G401 (cell line): ENCODE measurements at places on chromosomes 13 and 19.

GRCh38 chr13:22461854-22462490, 718.8 kb upstream of the SGCG start:
- DNase-seq: no peak

GRCh38 chr13:67299751-67300150, 69.6 kb upstream of the PCDH9 start:
- DNase-seq: no peak

DNA sequence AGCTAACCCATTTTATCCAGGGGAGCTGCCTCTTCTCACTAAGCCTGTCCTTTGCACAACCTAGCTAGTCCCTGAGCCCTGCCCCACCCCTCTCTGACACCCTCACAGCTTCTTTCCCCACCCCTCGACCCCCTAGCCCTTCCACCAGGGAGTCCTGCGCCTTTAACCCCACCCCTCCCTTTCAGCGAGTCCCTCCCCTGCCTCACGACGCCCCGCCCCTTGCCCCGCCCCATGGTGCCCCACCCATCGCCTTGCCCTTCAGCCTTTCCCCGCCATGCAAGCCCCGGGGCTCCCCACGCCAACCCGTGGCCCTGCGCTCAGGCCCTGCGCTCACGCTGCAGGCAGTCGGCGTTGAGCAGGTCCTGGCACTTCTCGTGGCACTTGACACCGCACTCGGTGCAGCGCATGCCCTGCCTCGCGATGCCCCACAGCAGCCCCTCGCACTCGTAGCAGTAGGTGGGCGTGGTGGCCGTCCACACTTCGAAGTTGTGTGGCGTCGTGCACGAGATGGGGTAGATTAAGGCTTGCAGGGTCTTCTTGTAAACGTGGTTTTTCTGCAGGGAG, 40.0 kb downstream of the UNC13A start:
- DNase-seq: no peak

DNA sequence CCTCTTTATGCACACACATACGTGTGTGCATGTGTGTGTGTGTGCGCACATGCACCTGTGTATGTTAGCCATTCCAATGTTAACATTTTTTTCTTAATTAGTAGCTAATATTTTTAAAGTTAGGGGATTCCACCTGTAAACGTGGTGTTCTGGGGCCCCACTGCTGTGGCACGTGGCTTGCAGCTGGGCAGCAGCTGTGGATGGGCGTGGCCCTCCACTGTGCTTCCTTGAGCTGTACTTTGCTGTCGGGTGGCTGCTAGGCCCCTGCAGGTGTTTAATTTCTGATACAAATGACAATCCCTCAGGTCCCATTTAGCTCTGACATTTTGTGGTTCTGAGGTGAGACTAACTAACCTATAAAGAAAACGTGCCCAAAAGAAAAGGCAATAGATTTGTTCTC, 58.9 kb upstream of the GJB6 start:
- no peak for DNase-seq

- no peak for DNase-seq
These were observed 172.2 kb downstream of the OLFM4 start for GRCh38 chr13:53200498-53201453.

DNA sequence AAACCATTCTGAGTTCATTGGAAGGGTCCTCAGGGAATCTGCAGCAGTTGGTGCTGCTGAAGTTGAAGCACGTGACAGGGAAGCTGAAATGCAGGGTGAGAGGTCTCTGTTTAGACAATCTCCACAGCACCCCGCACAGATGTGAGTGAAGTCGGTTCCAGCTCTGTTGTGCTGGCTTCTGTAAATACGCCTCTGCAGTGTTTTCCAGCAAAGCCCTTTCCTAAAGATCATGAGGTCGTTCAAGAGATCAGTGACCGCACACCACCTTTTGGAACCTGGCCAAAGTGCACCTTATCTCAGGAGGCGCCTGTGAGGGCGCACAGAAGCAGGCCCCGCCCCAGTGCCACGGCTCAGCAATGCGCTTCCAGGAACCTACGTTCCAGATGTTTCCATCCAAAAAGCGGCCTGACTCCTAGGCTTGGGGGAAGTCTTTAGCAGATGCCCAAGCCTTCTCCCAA, 10.8 kb downstream of the CUL4A start:
- no peak for DNase-seq

DNA sequence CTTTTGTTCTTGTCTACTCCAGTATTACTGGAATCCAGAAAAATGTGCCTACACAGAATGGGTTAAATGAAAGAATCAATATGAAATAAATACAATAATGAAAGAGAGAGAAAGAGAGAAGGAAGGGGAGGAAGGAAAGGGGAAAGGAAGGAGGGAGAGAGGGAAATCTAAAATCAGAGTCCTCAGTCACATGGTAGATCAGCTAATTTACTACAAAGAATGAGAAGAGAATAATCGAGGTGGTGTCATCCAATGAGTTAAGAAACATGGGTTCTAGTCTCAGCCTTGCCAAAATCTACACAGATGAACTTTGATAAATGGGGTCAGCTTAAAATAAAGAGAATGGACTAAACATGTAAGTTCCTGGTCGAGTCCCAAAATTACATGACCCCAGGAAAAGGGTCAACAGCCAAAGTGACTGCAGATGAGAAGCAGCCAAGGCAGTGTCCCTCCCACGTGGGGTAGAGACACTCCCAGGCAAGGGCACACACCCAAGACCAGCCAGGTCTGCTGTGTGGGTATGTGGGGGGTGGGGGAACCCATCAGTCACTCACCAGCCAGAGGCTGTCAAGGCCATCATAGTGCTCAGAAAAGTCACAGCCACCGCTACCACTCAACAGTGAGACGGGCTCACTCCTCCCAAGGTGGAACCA, 103.6 kb downstream of the STK24 start:
- DNase-seq: no peak
